Neural cell (in vitro differentiated cells): ENCODE measurements at places on chromosomes 2 and 18. TPM values are rescaled to one million over a fixed set of nuclear protein-coding genes. Genes with fewer than 3 reads are reported as not detected.

POTEF gene
- 1.0 and 2.3 TPM in 2 replicates for polyA plus RNA-seq

SERPINB4 gene
- not detected in 2 replicates for polyA plus RNA-seq

FAM110C gene
- 0.10 and 0.21 TPM in 2 replicates for polyA plus RNA-seq

PJVK gene
- 3.6 and 5.5 TPM in 2 replicates for polyA plus RNA-seq

AQP4 gene
- polyA plus RNA-seq = 0.24 TPM in 1 of 2 replicates, not detected in the other

SLC11A1 gene
- 0.04 TPM in 1 of 2 replicates, not detected in the other for polyA plus RNA-seq

CTAGE1 gene
- polyA plus RNA-seq = not detected in 2 replicates

CRYBA2 gene
- polyA plus RNA-seq = not detected in 2 replicates

CD8B gene
- polyA plus RNA-seq = not detected in 2 replicates
